Upper lobe of right lung (tissue), 1 donor: ENCODE measurements at places on chromosomes 1 and 21. TPM values are rescaled to one million over a fixed set of nuclear protein-coding genes. Genes with fewer than 3 reads are reported as not detected.

Gene LRRIQ3
- 0.67 TPM for total RNA-seq

Gene VASH2
- 1.9 TPM for total RNA-seq

Gene ZSCAN20
- 4.3 TPM for total RNA-seq

Gene LCE1A
- not detected for total RNA-seq

Gene PRMT2
- 114 TPM for total RNA-seq

Gene CCDC185
- total RNA-seq, result not detected

Gene BCAN
- total RNA-seq, result not detected

Gene ATP6V1G3
- not detected for total RNA-seq

Gene ST6GALNAC3
- 5.6 TPM for total RNA-seq

Gene CD101
- 37.4 TPM for total RNA-seq

Gene LRRC53
- total RNA-seq, result not detected

Gene MEGF6
- total RNA-seq, result 96.6 TPM

Gene C1orf87
- total RNA-seq, result 1.7 TPM

Gene OR14K1
- total RNA-seq, result not detected

Gene LCE2C
- total RNA-seq, result not detected

Gene MNDA
- 45.5 TPM for total RNA-seq

Gene PPIAL4G
- total RNA-seq, result 0.20 TPM

Gene CELA2A
- not detected for total RNA-seq

Gene MIB2
- 88.7 TPM for total RNA-seq

Gene FMO4
- total RNA-seq, result 4.3 TPM

Gene SH3BP5L
- 21.3 TPM for total RNA-seq

Gene CD48
- total RNA-seq, result 21.5 TPM

Gene ZNF644
- total RNA-seq, result 51.9 TPM

Gene ADAM30
- total RNA-seq, result not detected

Gene SPRR2E
- not detected for total RNA-seq

Gene BEND5
- 3.4 TPM for total RNA-seq

Gene CD1B
- 0.61 TPM for total RNA-seq

Gene MX2
- 23.0 TPM for total RNA-seq

Gene FAM110D
- 6.9 TPM for total RNA-seq

Gene GBP1
- 42.2 TPM for total RNA-seq

Gene CELA3A
- total RNA-seq, result not detected

Gene S100A5
- not detected for total RNA-seq

Gene FASLG
- total RNA-seq, result 1.3 TPM

Gene RGSL1
- total RNA-seq, result not detected

Gene RNU11
- not detected for total RNA-seq

Gene AGBL4
- not detected for total RNA-seq

Gene RGS8
- total RNA-seq, result not detected

Gene ALPL
- total RNA-seq, result 164 TPM

Gene KDF1
- 10.5 TPM for total RNA-seq

Gene FCRL1
- total RNA-seq, result 1.4 TPM

Gene CASZ1
- total RNA-seq, result 63.6 TPM
